H4 (cell line): ENCODE measurements at places on chromosomes 2 and 18. TPM values are rescaled to one million over a fixed set of nuclear protein-coding genes. Genes with fewer than 3 reads are reported as not detected.

Gene ZNF396
- 1.3 and 3.1 TPM in 2 replicates for total RNA-seq

Gene AMER3
- not detected in 2 replicates for total RNA-seq

Gene HAAO
- total RNA-seq = not detected in 2 replicates

Gene GALNT13
- total RNA-seq = 10.4 and 12.8 TPM in 2 replicates

Gene POTEI
- 0.10 and 0.31 TPM in 2 replicates for total RNA-seq

Gene RAPGEF4
- total RNA-seq = 0.72 and 1.7 TPM in 2 replicates

Gene NCKAP5
- total RNA-seq = 0.08 and 1.0 TPM in 2 replicates

Gene UCN
- 0.53 TPM in 1 of 2 replicates, not detected in the other for total RNA-seq

Gene RAX
- total RNA-seq = not detected in 2 replicates

Gene POTEJ
- not detected in 2 replicates for total RNA-seq

Gene ANAPC1
- total RNA-seq = 36.4 and 44.8 TPM in 2 replicates

Gene RGPD4
- not detected in 2 replicates for total RNA-seq

Gene COX5B
- 385 and 479 TPM in 2 replicates for total RNA-seq

Gene UGT1A4
- total RNA-seq = 0.04 TPM in 1 of 2 replicates, not detected in the other

Gene RFTN2
- 0.33 and 1.5 TPM in 2 replicates for total RNA-seq

Gene IFT172
- 4.5 and 6.3 TPM in 2 replicates for total RNA-seq

Gene DHRS9
- 0.12 and 0.45 TPM in 2 replicates for total RNA-seq

Gene PUS10
- total RNA-seq = 4.5 TPM in 2 replicates

Gene ICA1L
- 4.1 and 5.7 TPM in 2 replicates for total RNA-seq

Gene CD226
- total RNA-seq = 0.02 and 0.23 TPM in 2 replicates

Gene LIMS3
- total RNA-seq = not detected in 2 replicates

Gene UPP2
- not detected in 2 replicates for total RNA-seq

Gene GALR1
- total RNA-seq = under 0.01 TPM in 1 of 2 replicates, not detected in the other

Gene TTN
- not detected in 2 replicates for total RNA-seq

Gene LRATD1
- 14.9 and 18.5 TPM in 2 replicates for total RNA-seq
